Stimulated activated CD8-positive, alpha-beta memory T cell treated with anti-CD3 and anti-CD28 coated beads, Interleukin-7, amount 100 ng/mL, for 48 hours (primary cell): ENCODE measurements at places on chromosomes 2 and 18.

DNA sequence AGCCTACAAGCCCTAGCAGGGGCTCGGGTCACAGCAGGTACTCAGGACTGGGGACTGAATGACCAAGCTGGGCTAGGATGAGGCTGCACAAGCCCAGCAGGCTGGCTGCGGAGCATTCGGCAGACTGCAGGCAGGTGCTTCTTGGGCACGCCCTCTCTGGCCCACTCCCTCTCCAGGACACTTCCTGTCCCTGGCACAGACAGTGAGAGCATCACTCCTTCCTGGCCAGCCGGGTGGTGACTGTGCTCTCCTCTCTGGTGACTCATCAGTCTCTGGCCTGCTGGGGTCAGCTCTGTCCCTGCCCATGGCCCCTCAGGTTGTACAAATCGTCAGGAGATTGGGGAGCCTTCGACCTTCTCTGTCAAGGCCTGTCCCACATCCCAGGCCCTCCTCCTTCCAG, 22.5 kb downstream of the C1QL2 start:
- no peak for DNase-seq

GRCh38 chr18:56639104-56639381, 651 bp upstream of the TXNL1 start:
- DNase-seq, result no peak

DNA sequence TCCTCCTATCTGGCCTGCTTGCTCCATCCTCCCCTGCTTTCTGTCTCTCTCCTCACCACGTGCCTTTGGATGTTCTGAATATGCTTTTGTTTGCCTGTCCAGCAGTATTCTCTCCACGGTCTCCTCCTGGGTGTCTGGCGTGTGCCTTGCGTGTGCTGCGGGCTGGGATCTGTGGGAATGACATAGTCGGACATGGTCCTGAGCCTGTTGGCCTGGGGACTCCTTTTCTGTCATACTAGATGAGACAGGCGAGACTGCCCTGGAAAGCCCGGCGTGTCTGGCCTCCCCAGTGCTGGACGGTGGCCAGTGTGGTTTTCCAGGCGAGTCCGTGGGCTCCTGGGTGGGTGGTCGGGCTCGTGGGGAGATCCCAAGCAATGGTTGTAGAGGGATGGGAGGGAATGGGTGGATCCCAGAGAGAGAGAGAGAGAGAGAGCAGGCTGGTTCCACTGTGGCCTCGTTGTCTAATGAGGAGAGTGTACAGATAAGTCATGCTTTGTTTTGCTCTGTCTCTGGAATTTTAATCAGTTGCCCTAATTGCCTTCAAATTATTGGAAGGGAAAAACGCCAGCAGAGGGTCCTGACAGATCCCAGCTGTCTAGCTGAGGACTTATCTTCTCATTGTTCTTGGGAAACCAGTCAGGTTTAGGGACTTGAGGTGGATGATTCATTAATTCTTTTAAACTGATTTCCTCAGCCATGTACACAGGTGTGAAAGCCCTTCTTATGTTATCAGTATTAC, 58.3 kb downstream of the HPCAL1 start:
- DNase-seq, result no peak

- DNase-seq, result no peak
Measured at GRCh38 chr18:31931163-31931885, 11.6 kb downstream of the TRAPPC8 start.

- DNase-seq, result no peak
Measured at GRCh38 chr2:119996148-119996547, 16.7 kb upstream of the EPB41L5 start.

- DNase-seq, result no peak
Measured at GRCh38 chr2:111231532-111232252, 111.0 kb downstream of the BCL2L11 start.

- DNase-seq, result no peak
Measured at GRCh38 chr2:201172279-201172678, 10.7 kb upstream of the CASP10 start.

DNA sequence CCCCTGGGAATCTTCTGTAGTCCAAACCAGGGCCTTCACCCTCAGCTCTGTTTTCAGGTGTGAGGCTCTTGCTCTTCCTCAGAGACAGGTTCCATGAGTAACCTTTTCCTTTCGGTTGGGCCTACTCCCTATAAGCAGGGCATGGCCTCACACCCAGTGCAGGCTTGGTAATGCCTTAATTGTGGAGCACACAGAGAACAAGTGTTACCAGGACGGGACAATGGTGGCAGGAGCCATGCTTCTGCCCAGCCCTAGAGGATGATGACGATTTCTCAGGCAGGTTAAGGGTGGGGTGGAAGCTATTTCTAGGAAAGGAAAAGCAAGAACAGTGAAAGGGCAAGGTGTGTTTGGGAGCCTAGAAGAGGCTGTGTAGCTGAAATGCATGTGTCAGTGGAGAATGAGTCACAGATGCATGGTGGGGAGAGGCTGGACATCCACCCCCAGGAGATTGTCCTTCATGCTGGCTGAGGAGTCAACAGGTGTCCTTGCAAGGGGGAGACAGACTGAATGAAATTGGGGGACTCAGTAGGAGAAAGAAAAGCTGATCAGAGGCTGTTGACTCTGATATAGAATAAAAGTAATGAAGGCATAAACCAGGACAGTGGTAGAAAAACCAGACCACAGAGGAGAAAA, 22.0 kb upstream of the SERPINB12 start:
- DNase-seq, result no peak

GRCh38 chr2:212816267-212816666, 277.7 kb upstream of the ERBB4 start:
- no peak for DNase-seq

DNA sequence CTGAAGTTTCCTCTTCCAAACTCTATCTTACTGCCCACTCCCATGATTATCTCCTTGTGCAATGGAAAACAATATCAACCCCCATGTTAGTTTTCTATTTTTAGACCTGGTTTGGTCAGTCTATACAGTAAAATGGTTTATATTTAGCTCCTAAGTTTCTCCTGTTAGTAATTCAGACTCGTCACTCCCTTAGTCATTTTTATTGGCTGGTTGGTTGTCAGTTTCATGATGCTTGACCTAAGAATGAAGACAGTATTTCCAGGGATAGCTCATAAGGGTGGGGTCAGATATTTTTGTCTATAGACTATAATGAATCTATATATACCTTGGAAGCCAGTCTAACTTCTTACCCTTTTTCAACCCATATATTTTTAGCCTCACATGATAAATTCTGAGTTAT, 61.4 kb upstream of the NEUROD1 start:
- no peak for DNase-seq

- no peak for DNase-seq
Measured at GRCh38 chr18:67425672-67426071, 90.8 kb downstream of the DSEL start.

GRCh38 chr2:161426922-161427663, 11.0 kb downstream of the TBR1 start:
- no peak for DNase-seq

DNA sequence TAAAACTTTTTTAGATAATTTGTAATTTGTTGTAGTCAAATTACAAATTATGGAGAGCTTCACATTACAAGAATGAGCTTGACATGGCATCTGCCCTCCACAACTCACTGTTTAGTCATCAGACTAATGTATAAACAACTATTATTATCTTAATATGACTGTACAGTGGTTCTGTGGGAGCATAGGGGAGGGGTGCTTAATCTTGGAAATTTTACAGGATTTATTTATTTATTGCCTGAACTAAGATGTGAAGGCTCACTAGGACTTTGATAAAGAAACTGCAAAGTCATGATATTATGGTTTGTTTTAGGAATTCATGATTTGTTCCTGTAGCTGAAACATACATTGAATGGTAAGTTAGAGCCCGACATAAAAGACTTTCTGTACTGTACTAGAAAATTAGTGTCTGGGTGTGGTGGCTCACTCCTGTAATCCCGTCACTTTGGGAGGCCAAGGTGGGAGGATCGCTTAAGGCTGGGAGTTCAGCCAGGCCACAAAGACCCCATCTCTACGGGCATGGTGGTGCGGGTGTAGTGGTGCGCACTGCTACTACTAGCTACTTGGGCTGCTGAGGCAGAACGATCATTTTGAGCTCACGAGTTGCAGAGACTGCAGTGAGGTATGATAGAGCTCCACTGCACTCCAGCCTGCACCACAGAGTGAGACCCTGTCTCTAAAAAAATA, 2.1 kb downstream of the MARCHF7 start:
- DNase-seq, result no peak

- no peak for DNase-seq
Measured at GRCh38 chr2:85666435-85667316, 1.3 kb downstream of the SFTPB start.

GRCh38 chr2:168770796-168771195, 31.6 kb upstream of the NOSTRIN start:
- no peak for DNase-seq

GRCh38 chr2:235511187-235511661, 17.4 kb downstream of the AGAP1 start:
- DNase-seq, result no peak

DNA sequence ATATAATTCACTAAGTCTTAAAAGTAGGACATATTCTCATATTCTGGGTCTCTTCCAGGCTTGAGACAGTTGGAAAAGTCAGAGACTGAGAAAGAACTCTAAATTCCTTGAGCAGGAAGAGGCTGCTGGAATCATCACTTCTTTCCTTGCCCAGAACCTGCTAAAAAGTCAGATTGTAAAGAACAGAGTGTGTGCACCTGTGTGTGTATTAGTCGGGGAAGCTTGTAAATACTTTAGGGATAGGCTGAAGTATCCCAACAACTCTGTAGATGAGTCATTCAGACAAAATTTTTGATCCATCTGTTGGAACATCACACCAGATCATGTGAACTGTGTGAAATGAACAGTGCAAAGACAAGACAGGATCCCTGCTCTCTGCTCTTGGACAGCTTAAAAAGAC, 16.1 kb downstream of the GAREM1 start:
- DNase-seq, result no peak

DNA sequence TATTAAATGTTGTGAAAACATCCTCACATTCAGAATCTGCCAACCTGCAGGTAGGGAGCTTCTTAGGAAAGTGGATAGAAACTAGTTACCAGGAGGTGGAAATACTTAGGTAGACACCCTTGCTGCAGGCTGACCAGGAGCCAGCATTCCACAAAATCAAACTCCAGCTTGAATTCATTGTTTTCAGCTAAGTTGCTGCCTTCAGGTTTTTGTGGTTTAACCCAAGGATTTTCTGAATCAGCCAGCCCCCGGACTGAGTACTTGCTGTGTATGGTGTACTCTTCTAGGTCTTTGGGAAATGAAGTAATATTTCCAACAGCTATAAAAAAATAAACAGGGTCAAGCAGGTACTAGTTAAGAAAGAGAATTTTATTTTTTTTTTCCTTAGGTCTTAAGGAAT, 192.1 kb upstream of the CHST9 start:
- no peak for DNase-seq

DNA sequence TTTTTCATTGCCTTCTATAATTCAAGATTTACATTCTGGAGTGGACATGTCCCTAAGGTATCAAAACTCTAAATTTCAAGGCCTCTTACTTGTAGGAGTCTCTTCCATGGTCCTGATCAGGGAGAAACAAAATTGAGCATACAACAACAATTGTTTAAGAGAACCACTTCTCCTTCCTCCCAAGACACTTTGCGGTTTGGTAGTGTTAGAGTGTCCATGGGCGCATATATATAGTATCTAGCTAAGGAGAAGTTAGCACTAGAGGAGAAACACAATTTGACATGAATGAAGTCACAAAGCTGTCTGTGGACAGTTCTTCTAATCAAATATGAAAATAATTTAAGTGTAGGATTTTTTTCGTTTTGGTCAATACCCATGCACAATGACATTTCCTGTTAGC, 349.1 kb upstream of the MAP2 start:
- DNase-seq, result no peak

GRCh38 chr2:117745537-117745936, 69.0 kb upstream of the DDX18 start:
- DNase-seq, result no peak

DNA sequence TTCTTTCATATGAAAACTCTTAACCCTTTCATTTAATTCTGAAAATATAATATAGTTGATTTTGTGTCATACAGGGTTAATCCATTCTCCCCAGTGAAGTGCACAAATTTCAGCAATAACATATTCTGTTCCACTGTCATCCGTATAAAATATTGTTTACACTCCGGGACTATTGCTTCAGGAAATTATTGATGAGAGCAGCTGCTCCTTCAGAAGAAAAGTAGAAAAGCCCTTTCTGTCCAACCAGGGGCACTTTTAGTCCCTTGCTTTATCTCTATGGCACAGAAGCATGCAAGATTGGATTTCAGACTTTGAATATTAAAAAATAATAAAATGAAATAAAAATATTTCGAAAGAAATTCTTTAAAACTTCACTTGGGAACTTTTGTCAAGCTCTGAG, 535.7 kb upstream of the SLC39A10 start:
- DNase-seq, result no peak

- no peak for DNase-seq
Measured at GRCh38 chr2:239734436-239735005, 290.6 kb downstream of the NDUFA10 start.

DNA sequence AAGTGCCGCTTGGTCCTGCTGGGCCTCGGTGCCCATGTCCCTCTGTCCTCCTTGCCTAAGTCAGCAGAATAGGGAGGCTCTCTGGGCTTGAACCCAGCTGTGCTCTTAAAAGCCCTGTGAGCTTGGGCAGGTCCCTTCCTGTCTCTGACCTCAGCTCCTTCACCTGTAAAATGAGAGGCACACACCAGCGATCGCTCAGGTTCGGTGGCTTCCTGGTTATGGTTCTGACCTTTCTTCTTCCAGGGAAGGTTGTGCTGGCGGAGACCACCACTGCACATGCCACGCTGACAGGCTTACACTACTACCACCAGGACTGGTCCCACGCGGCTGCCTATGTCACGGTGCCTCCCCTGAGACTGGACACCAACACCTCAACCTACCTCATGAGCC, 36.1 kb upstream of the MAPRE3 start:
- no peak for DNase-seq
